Stimulated activated CD8-positive, alpha-beta memory T cell treated with anti-CD3 and anti-CD28 coated beads, Interleukin-4, amount 100 ng/mL, for 1 hour (primary cell): ENCODE measurements at places on chromosomes 1 and 21.

GRCh38 chr21:14895792-14896191 is 169.0 kb downstream of the NRIP1 start:
- no peak for DNase-seq

- DNase-seq, result no peak
These were observed 61.1 kb upstream of the LAPTM5 start for GRCh38 chr1:30818568-30819243.

DNA sequence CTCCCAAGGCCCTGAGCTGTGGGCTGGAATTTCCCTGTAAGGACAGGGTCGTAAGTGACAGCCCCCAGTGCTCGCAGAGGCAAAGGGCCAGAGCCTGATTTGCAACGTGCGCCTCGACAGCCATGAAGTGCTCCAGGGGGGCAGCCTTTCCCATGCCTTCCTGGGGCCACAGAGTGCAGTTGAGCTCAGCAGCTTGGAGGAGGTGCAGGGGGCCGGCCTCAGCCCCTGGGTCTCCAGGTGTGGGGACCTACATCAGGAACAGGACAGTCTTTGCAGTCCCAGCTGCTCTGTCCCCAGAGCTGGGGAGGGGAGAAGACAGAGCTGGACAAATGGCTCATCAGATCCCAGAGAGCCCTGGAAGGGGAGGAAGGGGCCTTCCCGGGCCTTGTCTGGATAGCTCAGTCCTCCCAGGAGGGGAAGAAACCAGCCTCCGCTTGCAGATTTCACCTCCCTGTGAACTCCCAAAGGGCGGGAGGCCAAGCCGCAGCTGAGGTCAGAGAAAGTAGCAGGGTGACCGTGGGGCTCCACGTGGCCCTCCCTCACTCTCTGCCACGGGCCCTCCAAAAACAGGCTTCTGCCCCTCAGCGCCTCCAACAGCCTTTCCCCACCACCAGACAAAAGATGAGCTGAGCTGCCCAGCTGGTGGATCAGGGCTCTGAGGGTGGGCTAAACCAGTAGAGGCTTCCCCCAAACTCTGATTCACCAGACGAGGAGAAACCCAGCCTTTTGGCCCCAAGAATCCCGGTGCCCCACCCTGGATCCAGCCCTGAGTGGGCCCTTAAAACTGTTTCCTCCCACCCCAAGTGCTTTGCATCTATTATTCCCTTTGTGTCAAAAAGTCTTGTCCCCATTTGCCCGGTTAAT is 76.5 kb downstream of the DHRS3 start:
- no peak for DNase-seq

DNA sequence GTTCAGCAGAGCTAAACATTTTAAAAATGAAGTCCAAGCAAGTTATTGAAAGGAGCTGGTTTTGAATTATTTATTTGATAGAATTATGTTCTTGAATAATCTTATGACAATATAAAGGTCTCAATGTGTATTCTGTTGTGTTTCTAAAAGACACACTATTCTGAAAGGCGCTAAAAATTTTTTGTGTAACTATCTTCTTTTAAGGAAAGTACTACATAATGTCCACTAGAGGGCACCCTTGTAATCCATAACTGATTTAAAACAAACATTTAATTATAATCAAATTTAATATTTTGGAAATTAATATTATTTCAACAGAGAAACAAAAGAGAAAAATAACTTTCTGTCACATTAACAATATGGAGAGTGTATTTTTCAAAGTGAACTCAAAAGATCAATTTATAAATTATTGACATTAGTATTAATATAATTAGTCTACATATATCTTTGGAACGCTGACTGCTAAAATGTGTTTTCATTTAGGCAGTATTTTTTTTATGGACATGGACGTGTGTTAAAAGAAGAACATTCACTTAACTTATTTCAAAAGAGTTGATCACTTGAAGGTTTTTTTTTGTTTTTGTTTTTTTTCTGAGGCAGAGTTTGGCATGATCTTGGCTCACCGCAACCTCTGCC is 248.4 kb downstream of the DENND1B start:
- no peak for DNase-seq

DNA sequence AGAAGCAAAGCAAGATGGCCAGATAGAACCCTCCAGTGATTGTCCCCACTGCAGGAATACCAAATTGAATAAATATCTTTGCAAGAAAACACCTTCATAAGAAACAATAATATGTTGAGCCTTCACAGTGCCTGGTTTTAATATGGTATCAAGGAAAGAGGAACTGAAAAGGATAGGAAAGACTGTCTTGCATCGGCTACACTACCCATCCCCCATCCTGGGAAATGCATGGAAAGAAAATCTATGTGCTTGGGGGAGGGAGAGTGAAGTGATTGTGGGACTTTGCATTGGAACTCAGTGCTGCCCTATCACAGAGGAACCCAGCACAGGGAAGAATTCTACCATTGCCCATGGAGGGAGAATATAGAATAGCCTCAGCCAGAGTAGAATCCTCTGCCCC is 28.6 kb upstream of the AK5 start:
- no peak for DNase-seq
